ENCODE measurements at places on chromosomes 13 and 19.
A peak's percentile ranks its signal among the peaks of the same experiment; 100 is the strongest.

DNA sequence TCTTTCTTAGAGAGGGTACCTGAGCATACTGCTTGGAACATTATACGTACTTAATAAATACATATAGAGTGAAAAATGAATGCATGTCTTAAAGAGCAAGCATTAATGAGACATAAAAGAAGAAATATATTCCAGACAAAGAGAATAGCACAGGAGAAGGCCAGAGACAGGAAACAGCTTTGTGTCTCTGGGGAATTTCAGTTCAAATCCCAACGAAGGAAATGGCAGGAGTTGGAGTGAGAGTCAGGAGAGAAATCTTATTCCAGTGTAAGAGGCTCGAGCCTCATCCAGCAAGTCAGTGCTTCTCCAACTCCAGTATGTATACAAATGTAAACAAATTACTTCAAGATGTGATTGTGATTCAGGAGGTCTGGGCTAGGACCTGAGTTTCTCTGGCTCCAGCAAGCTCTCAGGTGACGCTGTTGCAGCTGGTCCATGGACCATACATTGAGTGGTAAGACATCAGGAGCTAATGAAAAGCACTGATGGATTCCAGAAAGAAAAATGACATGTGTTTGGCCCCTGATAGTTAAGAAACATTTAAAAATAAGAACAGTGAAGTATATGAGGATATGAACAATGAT is 108.2 kb downstream of the RAP2A start:
- no peak for DNase-seq

GRCh38 chr13:102825921-102826706 is 19.7 kb upstream of the ERCC5 start:
- DNase-seq: no peak

- DNase-seq: peak; percentile 90
Measured at GRCh38 chr19:49142866-49143335, 12.3 kb downstream of the HRC start.

DNA sequence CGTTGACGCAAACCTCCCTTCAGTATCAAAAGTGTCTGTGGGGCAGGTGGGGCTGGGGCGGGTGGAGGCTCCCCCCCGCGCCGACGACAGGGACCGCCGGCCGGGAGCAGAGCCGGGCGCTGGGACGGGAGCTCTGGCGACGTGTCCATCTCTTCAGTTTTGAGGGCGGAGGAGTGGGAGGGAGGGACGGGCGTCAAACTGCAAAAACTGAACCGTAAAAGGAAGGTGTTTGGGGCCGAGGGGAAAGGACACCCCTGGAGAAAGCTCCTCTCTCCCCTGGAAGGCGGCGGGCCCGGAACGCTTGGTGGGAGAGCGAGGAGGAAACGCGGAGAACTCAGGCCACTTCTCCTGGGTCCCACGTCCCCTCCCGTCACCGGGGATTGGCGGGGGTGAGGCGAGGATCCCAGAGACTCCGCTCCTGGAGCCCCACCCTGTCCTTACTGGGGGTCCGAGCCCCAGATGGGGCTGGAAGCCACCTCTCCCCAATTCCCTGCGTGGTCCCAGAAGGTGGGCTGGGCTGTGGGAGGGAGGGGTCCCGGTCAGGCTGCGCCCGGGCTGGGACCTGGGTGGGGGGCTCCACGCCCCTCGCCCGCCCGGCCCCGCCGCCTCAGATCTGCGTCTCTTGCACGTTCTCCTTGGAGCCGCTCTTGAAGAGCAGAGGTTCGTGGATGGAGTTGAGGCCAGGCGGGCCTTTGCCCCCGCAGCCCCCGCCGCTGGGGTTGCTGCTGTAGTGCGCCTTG is 3.4 kb upstream of the ASPDH start:
- DNase-seq: no peak

- DNase-seq: no peak
Measured at GRCh38 chr19:1168572-1169410, 5.3 kb downstream of the SBNO2 start.

DNA sequence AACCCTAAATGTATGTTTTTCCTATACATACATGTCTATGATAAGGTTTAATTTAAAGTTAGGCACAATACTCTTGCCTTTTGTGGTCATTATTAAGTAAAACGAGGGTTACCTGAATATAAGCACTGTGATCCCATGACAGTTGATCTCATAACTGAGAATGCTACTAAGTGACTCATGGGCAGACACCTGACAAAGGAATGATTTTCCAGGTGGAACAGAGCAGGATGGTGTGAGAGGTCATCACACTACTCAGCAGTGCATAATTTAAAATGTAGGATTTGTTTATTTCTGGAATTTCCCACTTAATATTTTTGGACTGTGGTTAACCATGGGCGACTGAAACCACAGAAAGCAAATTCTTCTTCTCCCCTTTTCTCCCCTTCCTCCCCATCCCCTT is 178.9 kb downstream of the UGGT2 start:
- no peak for DNase-seq

GRCh38 chr19:4878491-4878968 is 11.1 kb upstream of the PLIN3 start:
- no peak for DNase-seq

DNA sequence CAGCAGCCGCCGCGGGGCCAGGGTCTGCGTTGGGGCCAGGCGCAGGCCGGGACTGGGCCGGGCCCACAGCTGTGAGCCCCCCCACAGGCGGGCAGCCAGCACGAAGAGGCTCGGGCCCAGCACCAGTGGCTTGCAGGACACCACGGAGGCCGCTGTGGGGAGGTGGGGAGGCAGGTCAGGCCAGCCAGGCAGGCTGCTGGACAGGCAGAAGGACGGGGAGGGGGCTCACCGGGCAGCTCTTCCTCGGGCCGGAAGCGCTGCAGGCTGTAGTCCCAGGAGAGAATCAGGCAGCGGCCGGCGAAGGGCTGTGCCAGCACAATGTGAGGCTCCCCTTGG is 8.3 kb downstream of the LGI4 start:
- DNase-seq: peak; percentile 81

DNA sequence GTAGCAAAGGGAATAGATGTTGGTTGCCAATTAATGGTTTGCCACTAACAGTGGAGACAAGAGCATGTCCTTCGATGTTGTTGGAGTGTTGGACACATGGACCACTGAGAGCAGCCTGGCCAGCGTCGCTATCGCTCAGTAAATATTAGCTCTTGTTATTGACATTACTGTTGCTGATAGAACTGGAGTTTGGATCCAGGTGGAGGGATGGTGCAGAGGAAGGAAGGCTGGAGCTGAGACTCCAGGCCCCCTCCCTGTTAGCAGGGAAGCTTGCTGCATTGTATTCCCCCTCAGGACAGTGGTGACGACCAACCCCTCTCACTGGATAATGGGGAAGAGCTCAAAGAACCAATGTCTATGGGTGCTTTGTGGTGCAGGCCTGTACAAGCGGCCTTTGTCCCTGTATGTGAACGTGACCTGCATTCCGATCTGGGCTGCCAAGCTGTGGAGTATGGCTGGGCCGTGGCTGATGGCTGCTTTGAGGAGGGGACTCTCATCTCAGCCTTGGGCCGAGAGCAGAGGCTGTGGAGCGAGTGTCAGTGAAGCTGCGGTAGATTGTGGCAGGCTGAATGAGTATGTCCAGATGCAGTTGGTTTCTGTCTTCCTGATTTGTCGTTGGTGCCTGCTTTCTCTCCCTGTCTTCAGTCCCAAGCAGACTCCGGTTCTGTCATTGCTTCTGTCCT is 7.0 kb downstream of the CLASRP start:
- peak; percentile 86 for DNase-seq

GRCh38 chr13:50387051-50387581 is 371.9 kb downstream of the KCNRG start:
- peak; percentile 66 for DNase-seq

DNA sequence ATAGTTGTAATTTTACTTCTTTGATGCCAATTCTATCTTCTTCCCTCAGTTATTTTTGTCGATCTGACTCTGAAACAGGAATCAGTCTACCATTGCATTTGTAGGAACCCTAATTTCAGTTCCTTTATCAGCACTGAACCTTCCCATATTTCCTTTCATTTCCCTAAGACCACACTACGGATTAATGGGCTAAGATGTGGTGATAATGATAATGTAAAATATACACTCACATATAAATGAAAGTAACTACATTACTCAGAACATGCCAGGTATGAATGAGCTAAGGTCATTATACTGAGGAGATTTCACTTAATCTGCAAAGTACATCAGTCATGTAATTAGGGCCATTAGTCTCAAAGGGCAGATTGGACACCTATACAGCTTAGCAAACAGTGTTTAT is 60.2 kb upstream of the RFC3 start:
- no peak for DNase-seq

GRCh38 chr13:50404116-50404515 is 388.9 kb downstream of the KCNRG start:
- DNase-seq: no peak

Measured in head of caudate nucleus (tissue), 42 donors.